ENCODE measurements at places on chromosomes 16 and 17.
A peak's percentile ranks its signal among the peaks of the same experiment; 100 is the strongest.

- no peak for DNase-seq
Measured at GRCh38 chr17:34858591-34859565, 102.4 kb downstream of the CCT6B start.

- DNase-seq, result no peak
Measured at GRCh38 chr16:55828680-55829079, 4.2 kb downstream of the CES1 start.

GRCh38 chr16:58727028-58727781, 6.9 kb downstream of the GOT2 start:
- no peak for DNase-seq

GRCh38 chr17:73338050-73338521, 26.3 kb upstream of the CDC42EP4 start:
- DNase-seq, result peak; percentile 68

- DNase-seq, result no peak
Measured at GRCh38 chr17:44277976-44278375, 10.0 kb upstream of the SLC4A1 start.

- peak; percentile 70 for DNase-seq
Measured at GRCh38 chr16:3698941-3699340, 18.4 kb downstream of the TRAP1 start.

DNA sequence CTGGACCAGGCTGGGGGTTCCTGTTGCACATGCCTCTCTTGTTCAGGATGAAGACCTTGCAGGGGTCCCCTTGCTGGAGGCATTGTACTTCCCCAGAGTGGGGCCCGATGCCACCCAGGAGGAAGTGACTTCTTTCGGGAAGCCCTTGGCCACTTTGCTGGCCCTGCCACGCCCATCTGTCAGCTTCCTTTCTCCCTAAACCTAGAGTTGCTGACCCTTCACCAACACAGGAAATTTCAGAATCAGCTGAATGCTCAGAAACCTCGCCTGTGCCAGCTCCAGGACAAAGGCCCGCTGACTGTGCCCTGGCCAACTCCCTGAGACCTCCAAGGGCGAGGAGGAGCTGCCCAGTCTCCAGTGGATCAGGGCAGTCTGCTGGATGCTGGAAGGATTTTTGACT, 26.7 kb downstream of the WNT9B start:
- DNase-seq, result no peak

DNA sequence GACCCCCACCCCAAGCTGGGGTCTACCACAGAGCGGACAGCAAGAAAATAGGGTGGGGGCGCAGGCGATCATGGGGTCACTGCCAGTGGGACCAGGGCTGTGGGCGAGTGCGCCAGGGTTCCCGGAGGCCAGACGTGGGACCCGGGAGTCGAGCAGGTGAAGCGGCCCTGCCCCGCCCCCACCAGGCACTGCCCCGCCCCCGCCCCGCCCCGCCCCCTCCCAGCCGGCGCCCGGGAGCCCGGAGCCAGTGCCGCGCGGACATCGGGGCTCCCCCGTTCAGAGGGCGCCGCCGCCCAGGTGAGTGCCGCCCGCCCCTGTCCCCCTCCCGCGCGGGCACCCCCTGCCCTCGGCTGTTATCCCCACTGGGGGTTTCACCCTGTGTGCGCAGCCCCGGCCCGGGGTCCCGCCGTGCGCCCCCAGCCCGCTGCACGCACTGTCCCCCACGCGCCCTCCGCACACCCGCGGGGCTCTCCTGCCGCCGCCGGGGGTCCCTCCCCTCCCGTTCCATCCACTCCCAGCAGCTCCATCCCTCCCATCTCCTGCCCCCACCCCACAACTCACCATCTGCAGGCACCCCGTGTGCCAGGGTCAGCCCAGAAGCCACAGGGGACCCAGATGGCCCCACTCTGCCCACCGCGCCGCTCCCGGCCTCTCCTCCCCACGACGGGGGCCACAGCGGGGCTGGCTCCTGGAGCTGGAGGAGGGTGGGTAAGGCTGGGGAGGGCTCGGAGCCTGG, at the start of gene SSTR5:
Gene SSTR5, plus strand, starts transcription at position 222 of the 736 bp plus-strand sequence. CDS start 6,122 bp downstream, outside the sequence.
- DNase-seq, result no peak

- no peak for DNase-seq
Measured at GRCh38 chr16:81864646-81865382, 85.7 kb downstream of the PLCG2 start.

DNA sequence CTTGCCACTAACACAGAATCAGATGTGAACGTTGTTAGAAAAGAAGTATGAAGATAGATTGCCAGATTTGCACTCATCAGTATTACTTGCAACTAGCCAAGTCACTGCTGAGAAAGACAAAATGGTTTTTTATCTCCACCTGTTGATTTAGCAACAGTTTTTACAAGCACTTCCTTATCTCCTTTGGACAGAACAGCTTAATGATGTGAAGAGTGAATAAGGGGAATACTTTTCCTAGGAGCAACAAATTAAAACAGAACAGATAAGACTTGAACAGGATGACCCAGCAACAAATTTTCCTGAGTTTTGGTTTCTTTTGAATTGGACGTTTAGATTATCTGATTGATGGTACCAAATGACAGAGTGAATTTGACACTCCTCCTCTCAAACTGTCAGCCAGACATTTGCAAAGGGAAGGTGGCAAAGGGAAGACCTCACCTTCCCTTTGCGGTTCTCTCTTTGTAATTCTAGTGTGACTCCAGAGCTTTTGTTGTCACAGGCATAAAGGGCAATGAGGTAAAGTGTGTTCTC, 130.6 kb downstream of the NLK start:
- no peak for DNase-seq

- DNase-seq, result no peak
Measured at GRCh38 chr16:58096249-58096648, 32.9 kb downstream of the CFAP20 start.

DNA sequence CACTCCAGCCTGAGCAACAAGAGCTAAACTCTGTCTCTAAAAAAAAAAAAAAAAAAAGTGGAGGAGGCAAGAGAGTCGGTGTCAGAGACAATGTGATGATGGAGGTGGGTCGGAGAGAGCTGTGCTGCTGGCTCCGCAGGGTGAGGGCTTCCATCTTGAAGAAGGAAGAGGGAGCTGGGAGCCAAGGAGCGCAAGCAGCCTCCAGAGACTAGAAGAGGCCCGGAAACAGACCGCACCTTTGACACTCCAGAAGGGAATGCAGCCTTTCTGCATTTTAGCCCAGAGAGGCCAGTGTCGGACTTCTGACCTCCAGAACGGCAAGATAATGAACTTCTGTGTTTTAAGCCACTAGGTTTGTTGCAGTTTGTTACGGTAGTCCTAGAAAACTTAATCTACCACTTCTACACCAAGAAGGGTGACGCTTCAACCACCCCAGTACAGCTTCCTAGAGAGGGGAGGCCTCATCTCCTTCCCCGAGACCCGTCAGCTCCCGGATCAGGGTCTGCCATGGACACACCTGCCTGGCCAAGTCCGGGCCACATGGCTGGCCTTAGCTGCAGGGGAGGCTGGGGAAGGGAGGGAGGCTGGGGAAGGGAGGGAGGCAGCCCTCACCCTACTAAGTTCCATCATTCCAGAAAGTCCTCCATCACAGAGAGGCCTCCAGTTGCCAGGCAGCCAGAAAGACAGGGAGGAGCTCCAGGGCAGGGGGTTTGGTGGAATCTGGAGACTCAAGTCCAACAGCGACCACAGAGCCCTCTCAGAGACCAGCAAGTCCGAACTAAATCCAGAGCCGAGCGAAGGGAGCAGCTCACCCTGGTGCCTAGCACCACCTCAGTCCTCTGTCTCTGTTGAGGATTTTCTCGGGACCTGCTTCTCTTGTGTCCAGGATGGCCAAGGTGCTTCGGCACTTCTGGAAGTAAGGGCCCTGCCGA, 13.2 kb upstream of the RBFOX3 start:
- peak; percentile 8 for DNase-seq

DNA sequence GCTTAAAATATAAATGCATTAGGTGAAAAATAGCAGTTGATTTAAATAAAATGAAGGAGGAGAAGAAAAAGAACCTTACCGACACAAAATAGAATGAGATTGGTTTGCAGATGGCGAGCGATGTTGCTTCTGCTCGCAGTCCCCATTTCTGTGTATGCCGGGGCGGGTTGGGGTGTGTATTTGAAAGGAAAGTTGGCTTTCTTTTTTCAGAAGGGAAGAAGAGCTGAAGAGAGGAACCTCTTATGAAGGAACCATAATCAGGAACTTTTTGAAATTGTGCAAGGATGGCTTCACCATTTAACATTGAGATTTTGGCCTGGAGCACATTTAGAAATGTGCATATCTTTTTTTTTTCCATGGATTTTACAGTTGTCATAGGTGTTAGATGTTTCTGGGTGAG, at the start of gene IGSF6:
Gene IGSF6, minus strand, starts transcription at position 156 of the 400 bp plus-strand sequence. Its CDS starts 10 bp downstream, at position 146.
- DNase-seq, result no peak

DNA sequence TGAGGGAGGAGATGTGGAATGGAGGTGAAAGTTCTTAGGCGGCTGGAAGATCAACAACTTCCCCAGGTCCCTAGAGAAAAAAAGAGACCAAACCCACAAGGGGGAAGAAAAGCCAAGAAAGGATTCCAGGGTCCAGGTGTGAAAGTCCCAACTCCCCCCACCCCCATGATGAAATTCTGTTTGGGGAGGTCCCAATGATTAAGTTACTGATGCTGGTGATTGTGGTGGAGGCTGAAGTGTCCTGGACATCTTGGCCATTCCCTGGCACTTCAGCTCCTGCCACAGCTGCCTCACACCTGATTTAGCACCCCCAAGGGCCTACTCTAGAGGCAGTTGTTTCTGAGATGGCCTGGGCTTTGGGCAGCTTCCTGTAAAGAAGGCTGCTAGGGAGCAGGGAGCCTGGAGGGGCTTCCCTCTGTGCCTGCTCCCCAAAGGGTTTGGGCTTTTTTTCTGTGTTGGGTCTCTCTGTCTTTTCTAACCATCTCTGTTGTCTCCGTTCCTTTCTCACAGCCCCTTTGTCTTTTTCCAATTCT, 13.1 kb downstream of the HOXB4 start:
- DNase-seq, result no peak

DNA sequence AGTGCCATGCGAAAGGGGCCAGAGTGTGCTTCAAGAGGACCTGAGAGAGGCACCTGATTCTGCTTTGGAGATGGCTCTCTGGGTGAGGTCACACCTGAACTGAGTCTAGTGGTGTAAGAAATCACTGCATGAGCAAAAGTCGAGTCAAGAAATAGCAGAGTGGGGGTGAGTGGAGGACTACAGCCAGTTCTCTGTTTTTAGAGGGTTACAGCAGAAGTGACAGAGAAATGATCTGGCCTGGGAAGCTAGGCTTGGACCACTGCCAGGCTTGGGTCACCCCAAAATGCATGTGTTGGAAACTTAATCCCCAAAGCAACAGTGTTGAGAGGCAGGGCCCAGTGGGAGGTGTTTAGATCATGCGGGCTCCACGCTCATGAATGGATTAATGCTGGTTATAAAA, 312.0 kb downstream of the CBLN1 start:
- DNase-seq, result no peak

DNA sequence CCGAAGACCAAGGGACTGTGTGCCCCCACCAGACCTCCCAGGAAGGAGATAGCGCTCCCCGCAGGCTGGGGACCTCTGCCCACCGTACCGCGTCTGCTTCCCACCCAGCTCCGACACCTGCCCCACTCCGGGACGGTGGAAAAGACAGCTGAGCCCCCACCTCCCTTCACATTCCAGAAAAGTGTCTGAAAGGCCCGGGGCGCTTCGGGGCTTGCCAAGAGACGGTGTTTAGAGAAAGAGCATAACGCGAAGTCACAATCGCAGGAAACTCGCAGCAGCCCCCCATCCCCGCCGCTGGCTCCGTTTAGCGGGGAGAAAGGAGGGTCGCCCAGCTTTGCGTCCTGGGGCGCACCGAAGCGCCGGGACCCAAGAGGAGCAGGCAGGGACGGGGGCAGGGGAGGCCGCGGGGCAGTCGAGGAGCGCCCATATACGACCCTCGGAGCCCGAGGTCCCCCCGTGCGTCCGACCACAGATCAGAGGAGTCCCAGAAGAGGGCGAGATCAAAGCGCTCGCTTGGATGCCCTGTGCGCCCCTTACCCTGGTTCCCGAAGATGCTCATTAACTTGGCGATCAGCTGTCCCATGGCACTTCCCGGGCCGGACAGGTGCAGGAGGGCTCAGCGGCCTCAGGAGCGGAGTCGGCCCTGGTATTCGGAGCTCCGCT, 652 bp downstream of the ARL5C start:
- DNase-seq, result no peak

DNA sequence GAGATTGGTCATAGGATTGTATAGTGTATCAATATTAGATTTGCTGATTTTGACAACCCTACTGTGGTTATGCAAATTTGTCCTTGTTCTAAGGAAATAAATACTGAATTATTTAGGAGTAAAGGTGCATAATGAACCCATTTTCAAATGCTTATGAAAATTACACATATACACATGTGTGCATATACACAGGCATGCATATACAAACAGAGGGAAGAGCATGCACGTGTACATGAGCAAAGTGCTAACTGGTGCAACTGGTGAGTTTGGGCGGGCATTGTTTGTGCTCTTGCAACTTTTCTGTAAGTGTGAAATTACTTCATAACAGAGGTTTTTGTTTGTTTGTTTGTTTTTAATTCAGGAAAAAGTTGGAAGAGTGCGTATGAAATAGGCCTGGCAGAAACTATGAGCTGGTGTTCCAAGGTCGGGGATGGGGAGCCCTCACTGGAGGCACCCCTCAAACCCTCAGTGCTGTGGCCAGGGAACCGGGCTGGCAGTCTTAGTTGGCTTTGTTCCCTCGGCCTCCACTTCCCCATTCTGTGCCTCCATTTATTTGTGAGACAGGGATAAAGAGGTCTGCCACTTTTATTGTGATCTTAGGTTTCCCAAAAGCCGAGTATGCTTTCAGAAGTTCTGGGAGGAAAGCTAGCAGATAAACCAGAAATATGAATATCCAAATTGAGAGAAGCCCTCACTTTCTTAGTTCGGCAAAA, 5.8 kb downstream of the DEXI start:
- DNase-seq, result no peak

DNA sequence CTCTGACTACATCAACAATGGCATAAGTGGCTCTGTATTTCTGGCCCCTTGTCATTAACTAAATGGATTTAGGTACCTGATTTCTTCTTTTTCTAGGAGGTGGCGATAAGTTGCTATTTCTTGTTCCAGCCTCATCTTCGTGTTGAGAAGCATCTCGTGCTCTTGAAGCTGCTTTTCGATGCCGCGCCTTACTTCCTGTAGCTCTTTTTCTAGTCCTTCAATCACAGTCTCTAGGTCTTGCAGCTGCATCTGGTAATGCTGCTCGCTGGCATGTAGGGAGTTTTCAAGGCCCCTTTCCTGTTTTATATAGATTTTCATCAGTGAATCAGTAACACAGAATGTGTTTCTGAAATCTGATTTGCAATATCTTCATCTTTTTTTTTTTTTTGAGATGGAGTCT, 5.1 kb downstream of the KRT222 start:
- no peak for DNase-seq

GRCh38 chr16:4420505-4421105, 4.2 kb upstream of the CORO7 start:
- no peak for DNase-seq

GRCh38 chr17:50168319-50168718, 2.5 kb downstream of the SGCA start:
- no peak for DNase-seq

GRCh38 chr16:31476303-31477219, 4.6 kb downstream of the TGFB1I1 start:
- DNase-seq, result peak; percentile 76

Measured in right hindlimb (tissue), 1 donor.